ENCODE measurements at places on chromosomes 2 and 18. TPM values are rescaled to one million over a fixed set of nuclear protein-coding genes. Genes with fewer than 3 reads are reported as not detected.

GRCh38 chr2:222304737-222305515 is 6.1 kb upstream of the PAX3 start:
- no peak for DNase-seq

DNA sequence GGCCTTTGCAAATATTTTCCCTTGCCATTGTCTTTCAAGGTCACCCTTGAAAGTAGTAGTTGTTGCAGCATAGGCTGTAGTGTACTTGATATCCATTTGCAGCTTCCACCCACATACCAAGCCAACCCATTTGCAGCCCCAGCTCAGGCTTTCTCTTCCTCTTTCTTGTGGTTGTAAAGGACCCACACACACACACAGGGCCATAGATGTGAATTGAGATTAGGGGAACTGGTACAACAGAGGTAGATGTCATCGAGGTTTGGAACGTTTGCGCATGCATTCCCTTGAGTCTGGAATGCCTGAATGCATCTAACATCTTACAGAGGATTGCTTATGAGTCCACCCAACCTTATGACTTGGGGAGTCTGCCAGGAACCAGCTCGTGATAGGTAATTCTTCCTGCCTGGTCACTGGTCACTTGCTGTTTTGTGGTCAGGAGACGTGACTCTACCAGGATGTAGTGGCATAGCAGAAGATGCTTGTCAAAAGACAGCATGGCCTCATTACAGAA is 91.9 kb downstream of the MRPS9 start:
- no peak for DNase-seq

DNA sequence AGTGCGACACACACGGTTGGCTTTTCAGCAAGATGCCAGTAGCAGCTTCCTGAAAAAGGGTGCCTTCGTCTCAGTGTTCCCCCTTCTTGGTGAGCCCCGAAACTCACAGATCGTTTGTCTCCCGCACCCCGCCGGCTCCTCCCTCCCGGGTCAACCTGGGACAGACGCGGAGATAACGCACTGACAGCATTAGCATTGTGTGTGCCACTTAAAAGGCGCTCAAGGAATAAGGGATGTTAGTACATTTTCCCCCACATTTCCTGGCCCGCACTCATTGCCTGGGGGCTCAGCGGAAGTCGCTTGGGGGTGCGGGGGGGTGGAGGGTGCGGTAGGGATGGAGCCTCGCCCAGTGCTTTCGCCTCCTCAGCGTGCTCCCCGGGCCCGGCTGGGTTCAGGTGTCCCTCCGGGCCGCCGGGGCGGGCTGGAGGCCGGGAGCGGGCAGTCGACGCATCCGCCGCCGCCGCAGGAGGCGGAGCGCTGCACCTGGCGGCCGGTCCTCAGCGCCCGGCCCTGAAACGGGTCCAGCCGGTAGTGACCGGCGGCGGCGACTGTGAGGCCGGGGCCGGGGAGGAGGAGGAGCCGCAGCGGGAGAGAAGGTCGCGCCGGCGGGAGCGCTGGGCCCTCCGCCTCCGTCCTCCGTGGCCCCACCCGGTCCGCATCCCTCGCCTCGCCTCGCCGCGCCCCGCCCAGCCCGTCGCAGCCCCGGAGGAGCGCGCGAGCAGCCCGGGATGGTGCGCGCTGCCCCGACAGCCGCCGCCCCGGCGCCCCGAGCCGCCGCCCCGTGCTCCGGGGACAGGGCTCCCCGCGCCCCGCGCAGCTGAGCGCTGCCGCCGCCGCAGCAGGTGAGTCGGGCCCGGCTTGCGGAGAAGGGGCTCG is at the start of gene MFSD6:
MFSD6 (plus strand) TSS at position 694 of the 876 bp plus-strand sequence. CDS start 27,675 bp downstream, outside the sequence.
- DNase-seq, result peak; percentile 23

DNA sequence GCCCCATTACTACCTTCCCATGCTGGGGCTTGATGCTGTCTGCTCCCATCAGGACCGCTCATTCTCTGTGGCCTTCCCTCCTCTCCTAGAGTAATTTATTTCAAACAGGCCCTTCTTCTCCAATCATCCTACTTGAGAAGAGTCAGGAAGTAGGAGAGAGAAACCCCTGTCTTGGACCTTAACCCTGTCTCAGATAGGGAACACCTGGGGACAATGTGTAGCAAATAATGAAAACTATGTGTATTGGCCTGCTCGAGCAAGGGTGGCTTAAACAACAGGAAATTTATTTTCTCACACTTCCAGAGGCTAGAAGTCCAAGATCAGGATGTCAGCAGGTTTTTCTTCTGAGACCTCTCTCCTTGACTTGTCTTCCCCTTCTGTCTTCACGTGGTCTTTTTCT is 26.6 kb upstream of the NEMP2 start:
- no peak for DNase-seq

DNA sequence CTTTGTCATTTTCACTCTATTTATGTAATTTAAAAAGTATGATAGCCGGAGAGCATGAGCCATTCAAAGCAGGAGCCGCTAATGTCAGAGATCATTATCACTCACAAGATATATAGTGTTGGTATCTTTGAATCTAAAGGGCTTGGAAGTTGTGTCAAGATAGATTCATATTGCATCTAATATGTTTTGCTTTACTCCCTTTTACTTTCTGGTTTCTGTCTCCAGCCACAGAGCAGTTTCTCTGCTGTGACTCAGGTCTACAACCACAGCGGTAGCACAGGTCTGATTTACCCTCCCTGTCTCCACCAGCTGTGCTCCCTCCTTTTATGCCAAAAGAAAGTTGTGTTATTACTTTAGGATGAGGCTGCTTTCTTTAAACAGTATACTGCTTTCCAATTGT is 424.0 kb downstream of the ARHGAP15 start:
- DNase-seq, result no peak

DNA sequence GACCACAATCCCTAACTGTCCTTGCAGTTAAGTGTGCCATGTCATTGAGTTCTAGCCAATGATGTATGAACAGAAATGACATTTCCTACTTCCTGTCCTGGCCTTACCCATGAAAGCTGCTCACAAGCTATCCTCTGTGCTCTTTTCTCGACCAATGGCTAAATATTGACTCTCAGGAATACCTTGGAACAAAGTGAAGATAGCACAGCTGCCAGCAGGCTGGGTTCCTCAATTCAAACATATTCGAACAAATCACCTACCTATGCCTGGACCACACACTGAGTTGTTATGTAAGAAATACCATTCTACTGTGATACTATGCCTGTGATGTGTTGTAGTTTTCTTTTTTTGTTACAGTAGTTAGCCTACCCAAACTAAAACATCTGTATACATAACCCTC is 65.1 kb downstream of the GAREM1 start:
- DNase-seq, result no peak

DNA sequence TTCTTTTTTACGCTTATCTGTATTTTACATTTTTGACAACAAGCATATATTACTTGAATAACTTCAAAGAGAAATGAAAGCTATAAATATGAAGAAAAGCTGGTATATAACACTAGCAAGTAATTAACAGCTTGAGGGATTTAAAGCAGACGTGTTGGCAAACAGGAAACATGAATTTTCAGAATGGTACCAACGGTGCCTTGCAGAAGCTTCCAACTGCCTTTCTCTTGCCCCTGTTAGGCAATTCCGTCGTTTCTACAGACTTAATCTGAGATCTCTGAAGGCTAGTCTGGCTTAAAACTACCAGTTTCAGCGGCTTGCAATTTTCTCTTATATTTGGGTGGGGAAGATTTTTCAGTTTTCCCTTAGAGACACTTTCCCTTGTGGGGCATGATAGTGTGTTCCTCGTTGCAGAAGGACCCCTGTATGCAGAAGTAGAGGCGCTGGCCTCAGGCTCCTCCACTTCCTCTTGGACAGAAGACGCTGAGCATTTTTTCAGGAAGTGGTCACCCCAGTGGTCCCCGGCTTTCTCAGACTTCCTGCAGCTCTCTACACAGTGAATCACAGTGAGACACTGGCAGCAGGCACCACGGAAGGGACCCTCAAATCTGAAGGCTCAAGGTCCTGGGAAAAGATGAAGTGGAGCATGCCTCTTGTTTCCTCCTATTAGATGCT is 56.2 kb upstream of the SLC16A14 start:
- DNase-seq, result peak; percentile 9

DNA sequence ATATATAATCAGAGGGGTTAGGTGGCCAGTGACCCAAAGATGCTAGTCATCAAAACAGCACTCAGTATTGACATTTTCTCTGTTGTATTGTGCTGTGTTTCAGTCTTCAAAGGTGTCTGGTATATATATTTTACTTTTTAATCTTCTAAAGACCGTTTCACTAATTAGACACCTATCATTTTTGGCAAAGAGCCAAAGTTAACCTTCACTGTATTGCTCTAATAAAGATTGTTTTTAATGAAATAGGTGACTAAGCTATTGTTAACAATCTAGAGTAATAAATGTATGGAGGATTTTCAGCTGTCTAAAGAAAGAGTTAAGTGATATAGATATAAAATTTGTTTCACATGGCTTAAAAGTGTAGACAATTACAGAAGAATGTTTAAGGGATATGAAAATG is 264.0 kb downstream of the CNTNAP5 start:
- DNase-seq, result no peak

GRCh38 chr2:56118474-56118873 is 65.3 kb upstream of the CCDC85A start:
- no peak for DNase-seq

- no peak for DNase-seq
Measured at GRCh38 chr18:54857499-54857898, 29.2 kb downstream of the RAB27B start.

DNA sequence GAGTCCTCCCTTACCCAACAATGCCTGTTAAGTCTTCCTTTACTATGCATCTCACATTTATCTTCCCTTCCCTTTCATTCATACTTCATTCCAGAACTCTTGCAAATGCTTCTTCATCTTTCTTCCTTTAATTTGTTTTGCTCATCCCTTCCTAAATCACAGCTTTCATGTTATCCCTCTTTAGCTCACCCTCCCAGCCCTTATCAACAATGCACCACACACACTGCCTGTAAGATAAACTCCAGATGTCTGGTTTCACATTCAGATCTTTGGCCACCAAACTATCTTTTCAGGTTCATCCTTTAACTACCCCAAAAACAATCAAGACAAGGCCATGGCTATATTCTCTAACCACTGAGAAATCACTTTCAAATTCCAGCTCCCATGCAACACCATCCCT is 3.4 kb downstream of the CCDC93 start:
- DNase-seq, result no peak

DNA sequence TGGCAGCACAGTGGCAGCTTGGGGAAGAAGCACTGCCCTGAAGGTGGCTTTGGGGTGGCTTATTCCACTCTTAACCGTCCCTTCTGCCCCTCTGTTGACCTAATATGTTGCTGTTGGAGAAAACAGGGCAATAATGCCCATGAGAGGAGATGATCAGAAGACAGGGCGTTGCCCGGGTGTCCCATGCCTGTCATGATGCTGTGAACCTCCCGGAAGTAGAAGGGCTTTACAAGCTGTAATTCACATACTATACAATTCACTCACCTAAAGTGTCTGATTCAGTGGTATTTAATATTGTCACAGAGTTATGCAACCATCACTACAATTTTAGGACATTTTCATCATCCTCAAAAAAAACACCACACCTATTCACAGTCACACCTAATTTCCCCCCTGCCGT is 112.3 kb downstream of the FHOD3 start:
- no peak for DNase-seq

DNA sequence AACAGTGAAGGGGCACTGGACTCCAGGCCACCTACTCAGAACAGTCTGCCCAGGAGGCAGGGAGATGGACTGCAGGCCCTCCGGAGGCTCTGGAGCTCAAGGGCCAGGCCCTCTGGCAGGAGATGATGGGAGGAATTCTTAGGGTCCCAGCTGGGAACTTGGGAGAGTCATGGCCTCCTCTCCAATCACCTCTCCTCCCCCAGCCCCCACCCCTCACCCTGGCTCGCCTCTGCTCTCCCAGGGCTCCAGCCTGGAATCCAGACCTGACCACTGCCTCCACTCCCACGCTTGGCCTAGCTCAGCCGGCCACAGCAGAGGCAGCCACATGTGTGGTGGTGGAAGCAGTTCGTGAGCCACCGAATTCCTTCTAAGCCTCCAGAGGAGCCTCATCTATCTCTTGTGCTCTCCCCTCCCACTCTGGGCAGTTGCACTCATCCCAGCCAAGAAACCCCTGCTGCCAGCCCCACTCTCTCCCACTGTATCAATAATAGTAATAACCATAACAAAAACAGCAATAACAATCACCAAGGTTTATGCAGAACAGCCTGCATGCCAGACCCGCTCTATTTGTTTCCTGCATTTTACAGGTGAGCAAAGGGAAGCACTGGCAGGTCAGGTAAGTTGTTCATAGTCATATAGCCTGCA is 67.4 kb downstream of the TNS1 start:
- DNase-seq, result no peak

Gene SCTR
- polyA plus RNA-seq, result not detected

Gene WDSUB1
- polyA plus RNA-seq, result 11.4 TPM

Gene SOX11
- polyA plus RNA-seq, result 26.3 TPM

Gene HOXD12
- polyA plus RNA-seq, result not detected

Gene TYMS
- 594 TPM for polyA plus RNA-seq

Gene LIMS4
- 4.3 TPM for polyA plus RNA-seq

Gene PRKAG3
- polyA plus RNA-seq, result 7.4 TPM

Gene POTEJ
- not detected for polyA plus RNA-seq

Gene SKOR2
- not detected for polyA plus RNA-seq

Data from muscle of arm (tissue), 14 donors.